ENCODE measurements at places on chromosomes 5 and 9.
A peak's percentile ranks its signal among the peaks of the same experiment; 100 is the strongest.

- DNase-seq = no peak
Observed at GRCh38 chr5:67964619-67965018, 250.9 kb upstream of the PIK3R1 start.

DNA sequence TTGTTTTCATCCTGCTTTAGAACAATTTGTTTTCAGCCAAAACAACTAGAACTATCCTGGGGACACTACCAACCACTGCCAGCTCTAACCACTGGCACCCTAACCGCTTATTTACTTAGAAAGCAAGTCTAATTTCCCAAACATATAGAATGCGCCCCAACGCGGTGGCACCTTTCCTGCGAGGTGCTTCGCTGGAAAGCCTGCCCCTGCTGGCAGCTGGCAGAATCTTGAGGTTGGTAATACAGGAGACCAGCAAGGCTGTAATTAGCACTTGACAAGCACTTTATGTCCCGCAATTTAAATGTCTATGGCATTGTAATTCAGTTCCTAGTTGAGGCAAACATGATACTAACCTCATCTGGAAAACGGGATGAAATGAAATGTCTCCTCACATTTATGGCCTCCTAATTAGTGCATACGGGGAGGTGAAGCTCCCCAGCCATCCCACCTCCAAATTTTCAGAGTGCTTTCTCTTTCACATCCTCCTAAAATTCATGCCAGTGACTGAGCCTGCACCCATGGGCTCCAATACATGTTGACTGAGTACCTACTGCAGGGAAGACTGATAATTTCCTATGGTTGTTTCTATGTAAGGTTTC, 30.4 kb downstream of the GABBR2 start:
- peak; percentile 1 for DNase-seq

- no peak for DNase-seq
Observed at GRCh38 chr5:51468196-51468595, 84.9 kb downstream of the ISL1 start.

DNA sequence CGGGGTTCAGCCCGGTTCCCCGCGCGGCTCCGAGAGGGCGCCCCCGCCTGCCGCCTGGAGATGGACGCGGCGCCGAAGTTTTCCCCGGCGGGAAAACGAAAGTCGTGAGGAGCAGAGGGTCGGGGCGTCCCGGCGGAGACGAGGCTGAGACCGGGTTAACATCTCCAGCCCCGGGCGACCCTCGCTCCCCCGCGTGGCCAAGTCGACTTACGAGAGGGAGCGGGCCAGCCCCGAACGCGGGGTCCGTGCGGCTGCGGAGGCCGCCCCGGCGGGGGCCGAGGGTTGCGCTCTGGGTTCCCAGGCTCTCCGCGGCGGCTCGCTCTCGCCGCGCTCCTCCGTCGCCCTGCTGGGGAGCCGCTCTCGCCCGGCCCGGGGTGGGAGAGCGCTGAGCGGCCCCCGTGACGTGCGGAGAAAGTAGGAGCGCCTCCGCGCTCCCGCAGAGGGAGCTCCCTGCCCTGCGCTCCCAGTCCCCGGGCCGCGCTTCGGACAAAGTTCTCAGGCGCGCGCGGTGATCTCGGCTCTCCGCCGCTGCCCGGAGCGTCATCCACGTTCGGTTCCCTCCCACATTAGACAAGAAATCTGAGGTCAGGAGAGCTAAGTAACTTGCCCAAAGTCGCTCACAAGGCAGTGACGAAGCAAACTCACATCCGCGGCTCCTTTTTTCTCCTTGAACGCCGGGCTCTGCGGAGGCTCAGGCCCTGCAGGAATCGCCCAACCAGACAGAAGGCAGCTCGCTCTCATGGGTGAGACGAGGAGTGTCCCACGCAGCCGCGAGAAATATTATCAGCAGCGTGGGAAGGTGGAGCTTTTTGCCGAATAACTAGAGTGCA, 1.2 kb upstream of the GCNT4 start:
- no peak for DNase-seq

- no peak for DNase-seq
Observed at GRCh38 chr9:68800836-68801235, 95.8 kb downstream of the PIP5K1B start.

DNA sequence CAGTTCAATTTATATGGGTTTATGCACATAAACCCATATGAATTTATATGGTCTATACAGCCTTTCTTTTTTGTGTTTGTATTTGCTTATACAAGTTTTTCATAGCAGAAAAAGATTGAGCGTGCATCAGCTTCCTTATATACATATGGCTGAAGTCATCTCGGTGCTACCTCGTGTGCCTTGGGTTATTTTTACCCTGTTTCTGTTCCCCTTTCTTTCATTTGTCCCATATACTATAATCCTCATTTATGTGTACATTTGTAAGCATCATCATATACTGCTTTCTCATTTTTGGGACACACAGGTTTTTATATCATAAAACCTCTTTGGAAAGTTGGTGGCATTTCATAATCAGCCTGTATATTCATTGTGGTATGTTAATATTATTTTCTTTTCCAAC, 107.8 kb upstream of the ADAMTSL1 start:
- no peak for DNase-seq

DNA sequence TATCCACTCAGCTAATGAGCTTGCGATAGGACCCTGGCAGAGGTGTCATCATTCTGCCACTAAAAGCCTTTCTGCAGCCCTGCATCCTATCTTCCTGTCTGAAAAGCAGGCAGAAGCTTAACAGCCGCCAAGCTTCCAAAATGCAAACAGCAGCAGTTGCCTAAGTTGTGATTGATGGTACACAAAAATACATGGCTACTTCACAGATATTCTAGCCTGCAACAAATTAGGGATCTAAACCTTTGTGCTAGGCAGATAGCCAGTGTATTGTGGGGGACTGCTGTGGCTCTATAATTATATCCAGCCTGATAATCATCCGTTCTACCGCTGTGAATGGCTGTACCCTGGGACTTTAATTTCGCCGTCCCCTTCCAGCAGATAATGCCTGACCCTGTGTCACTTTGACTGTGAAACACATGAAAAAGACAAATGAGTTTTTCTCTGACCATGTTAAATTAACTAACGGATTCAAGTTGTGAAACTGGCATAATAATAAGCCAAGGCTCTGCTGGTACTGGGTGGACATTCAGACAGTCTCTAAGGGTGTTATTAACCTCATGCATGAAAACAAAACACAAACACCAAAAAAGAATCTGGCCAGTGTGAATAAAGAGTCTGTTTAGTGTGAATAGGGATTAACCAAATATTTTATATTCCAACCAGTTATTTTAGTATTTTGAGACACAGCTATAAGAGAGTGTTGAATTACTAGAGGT, 45.9 kb downstream of the SEMA6A start:
- DNase-seq = no peak

DNA sequence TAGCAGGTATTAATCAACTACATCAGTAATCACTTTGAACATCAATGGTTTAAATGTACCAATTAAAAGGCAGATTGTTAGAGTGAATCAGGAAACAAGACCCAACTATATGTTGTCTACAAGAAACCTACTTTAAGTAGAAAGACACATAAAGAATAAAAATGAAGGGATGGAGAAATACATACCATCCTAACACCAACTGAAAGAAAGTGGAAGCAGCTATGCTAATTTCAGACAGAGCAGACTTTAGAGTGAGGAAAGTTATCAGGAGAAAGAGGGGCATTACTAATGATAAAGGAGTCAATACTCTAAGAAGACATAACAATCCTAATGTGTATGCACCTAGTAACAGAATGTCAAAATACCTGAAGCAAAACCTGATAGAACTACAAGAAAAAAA, 125.8 kb downstream of the NR6A1 start:
- DNase-seq = no peak

DNA sequence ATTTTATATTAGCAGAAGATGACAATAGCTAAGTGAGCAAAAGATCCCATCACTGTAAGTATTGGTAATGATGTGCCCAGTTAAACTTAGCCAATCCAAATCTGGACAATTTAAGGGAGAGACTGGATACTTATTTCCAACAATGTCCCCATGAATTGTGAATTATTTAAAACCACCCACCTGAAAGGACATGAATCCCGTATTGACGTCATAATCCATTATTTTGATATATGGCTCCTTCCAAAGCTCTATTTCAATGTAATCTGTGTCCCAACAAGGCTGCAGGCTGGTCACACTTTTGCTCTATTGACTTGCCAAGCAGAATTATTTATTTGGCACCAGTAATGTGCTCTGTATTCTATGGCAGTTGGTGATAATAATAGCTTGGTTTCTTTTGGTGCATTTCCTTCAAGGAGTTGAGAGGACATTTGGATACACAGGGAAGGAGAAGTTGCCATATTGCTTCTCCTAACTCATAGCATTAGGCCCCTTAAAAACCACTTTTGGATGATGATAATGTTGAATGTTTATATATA, 157.2 kb downstream of the NMUR2 start:
- DNase-seq = no peak
